Islet precursor cell (in vitro differentiated cells): ENCODE measurements at places on chromosomes 4 and X.

GRCh38 chrX:2638279-2638678, 52.8 kb upstream of the CD99 start:
- DNase-seq: no peak

DNA sequence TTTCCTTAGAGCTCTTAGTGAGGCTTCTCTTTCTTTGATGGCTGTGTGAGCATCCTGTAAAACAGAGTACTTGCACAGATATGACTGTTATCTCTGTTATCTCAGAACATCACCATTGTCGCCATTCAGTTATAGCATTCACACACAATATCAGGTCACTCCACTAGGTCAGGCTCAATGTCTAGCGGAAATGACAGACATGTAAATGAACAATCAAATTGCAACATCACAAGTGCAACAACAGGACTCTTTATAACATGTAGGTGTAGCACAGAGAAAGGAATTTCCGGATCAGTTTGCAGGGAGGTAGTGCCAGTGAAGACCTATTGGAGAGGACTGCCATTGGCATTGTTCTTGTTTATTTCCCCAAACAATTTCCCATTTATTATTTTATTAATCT, 43.2 kb upstream of the IGSF1 start:
- no peak for DNase-seq

GRCh38 chr4:13982010-13982409, 354.5 kb upstream of the BOD1L1 start:
- DNase-seq: no peak

GRCh38 chrX:17242470-17242869, 132.5 kb upstream of the NHS start:
- DNase-seq: peak; percentile 55

DNA sequence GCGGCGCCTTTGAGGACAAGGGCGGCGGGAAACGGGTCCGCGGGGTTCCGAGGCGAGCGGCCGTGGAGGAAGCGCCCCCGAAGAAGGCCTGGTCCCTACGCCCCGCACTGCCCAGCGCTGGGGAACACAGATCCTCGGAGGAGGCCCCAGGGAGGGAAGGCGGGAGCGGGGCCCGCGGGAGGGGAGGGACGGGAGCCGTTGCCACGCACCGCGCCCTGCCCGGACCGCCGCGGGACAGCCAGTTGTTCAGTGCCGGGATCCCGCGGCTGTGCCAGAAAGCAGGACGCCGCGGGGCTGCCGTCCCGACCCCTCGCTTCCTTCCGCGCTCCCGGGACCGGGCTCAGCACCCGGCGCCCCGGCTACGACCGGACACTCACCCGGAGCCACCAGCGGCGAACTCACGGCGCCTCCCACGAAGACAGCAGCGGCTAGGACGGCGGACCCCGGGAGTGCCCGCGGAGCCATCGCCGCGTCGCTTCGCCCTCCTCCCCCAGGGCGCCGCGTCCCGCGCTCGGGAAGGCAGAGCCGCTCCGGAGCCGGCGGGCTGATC, 278 bp downstream of the RELL1 start:
- peak; percentile 72 for DNase-seq

- peak; percentile 59 for DNase-seq
These were observed 99.5 kb downstream of the ZNF827 start for GRCh38 chr4:145839151-145839550.

- no peak for DNase-seq
These were observed 117.6 kb upstream of the ATOH1 start for GRCh38 chr4:93710847-93711430.
